ENCODE measurements at places on chromosomes 7 and 10.

- no peak for DNase-seq
Measured at GRCh38 chr10:60803433-60803832, 25.2 kb downstream of the CDK1 start.

DNA sequence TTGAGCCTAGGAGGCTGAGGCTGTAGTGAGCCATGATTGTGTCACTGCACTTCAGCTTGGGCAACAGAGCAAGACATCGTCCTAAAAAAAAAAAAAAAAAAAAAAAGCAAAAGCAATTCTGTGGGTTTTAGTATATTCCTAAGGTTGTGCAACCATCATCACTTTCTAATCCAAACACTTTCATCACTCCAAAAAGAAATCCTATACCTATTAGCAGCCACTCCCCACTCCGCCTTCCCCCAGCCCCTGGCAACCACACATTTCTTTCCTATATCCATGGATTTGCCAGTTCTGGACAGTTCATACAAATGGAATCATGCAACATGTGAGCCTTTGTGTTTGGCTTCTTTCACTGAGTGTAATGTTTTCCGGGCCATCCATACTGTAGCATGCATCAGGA lies 20.4 kb downstream of the ZAN start:
- DNase-seq, result no peak

GRCh38 chr7:144018065-144018464 lies 17.9 kb downstream of the OR6B1 start:
- no peak for DNase-seq

GRCh38 chr10:101146392-101147251 lies 15.5 kb downstream of the TLX1 start:
- no peak for DNase-seq

DNA sequence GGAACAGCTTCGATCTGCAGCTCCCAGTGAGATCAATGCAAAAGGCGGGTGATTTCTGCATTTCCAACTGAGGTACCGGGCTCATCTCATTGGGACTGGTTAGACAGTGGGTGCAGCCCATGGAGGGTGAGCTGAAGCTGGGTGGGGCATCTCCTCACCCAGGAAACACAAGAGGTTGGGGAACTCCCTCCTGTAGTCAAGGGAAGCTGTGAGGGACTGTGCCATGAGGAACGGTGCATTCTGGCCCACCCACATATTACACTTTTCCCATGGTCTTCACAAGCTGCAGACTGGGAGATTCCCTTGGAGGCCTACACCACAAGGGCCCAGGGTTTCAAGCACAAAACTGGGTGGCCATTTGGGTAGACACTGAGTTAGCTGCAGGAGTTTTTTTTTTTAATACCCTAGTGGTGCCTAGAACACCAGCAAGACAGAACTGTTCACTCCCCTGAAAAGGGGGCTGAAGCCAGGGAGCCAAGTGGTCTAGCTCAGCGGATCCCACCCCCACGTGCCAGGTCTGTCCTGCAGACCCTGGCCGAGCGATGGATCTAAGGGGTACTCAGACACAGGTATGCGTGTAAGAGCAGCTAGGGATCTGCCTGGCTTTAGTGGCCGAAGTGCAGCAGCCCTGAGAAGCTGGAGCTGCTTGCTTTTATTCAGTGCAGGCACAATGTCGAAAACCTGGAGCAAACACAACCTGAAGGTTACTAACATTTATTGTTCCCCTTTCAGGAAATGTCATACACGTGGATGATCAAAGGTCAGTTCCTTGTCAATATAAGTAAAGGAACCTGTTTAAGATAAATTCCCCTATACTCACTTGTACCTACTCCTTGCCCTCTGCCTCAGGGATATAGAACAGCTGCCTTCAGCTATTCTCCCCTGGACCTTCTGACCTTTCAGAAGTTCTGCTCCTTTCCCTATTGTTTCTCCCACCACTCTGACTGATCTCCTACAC lies 3.1 kb upstream of the SAMD9 start:
- no peak for DNase-seq

DNA sequence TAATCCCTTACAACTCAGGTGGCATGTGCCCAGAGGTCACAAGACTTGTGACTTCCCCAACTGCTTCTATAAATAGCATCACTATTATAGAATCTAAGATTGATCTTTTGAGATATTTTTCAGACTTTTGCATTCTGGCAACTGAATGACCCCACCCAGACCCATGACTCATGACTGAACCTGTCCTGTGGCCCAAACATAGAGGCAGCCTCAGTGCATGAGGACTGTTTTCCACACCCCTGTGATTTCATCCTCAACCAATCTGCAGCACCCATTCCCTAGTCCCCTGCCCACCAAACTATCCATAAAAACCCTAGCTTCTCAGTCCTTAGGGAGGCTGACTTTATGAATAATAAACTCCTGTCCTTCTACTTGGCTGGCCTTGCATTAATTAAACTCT lies 84.5 kb downstream of the MICU1 start:
- no peak for DNase-seq

DNA sequence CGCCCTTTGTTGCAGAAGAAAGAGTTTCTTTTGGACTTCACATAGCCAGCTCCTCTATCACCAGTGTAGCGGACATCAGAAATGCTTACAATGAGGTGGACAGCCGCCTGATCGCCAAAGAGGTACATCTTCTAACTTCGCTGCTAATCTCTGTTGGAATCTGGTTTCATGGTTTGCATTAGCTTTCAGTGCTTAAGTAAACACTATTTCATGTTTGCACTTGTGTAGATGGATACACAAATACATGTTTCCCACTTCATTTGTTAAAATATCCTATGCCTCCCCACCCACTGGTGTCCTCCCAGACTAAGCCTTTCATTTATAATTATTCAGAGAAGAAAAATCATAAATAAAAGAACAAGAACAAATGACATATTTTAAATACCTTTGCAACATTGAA lies 103.9 kb downstream of the WDFY4 start:
- DNase-seq, result no peak

- DNase-seq, result no peak
Measured at GRCh38 chr10:110162741-110163145, 44.7 kb upstream of the MXI1 start.

GRCh38 chr7:90605055-90605454 lies 8.9 kb downstream of the CDK14 start:
- peak; percentile 69 for DNase-seq

GRCh38 chr10:49426490-49427360 lies 30.8 kb upstream of the DRGX start:
- no peak for DNase-seq

DNA sequence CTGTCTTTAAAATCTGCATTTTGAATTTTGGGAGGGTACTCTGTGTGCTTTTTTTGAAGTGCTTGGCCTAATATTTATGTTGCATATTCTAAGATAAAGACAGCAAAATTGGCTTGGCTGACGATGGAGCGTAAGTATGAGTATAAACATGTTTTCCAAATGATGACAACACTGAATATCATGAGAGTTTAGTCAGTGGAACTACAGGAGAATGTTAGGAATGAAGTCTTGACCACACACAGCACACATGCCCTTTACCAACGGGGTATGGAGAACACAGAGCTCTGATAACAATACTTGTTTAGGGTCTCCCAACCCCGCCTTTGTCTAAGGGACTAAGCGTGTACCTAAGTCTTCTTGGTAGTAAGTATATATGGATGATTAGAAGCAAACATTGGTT lies 253.9 kb upstream of the FZD8 start:
- no peak for DNase-seq

DNA sequence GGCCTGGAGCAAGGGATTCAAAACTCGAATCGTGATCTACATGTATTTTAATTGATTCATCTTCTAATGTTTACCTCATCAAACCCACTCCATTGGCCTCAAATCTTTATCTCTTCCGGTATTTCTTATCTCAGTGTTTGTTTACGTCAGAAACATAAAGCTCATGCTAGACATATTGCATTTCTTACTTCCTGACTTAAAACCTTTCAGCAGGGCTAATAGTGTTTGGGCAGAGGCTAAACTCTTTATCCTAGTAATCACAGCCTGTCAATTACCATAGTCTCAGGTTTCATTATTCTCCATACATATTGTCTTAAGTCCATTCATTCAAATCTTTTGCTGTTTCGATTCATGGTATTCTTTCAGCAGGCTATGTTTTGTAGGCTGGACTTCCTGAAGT lies 81.3 kb upstream of the AGR3 start:
- no peak for DNase-seq

DNA sequence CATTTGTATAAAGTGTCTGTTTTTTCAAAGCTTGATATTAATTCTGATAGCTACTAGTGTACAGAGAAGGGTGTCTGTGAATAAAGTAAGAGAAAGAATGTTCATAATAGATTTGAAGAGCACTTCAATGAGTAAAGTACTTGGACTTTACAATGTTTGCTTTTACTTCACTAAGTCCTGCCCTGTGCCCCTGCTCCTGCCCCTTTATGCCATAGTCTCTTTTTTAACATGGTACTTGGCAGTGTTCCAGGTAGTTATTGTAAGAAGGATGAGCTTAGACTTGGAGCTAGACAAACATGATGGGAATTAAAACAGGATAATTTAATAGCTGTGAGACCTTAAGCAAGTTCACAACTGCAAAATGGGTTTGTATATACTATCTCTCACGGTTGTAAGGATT lies 41.0 kb downstream of the ZEB1 start:
- no peak for DNase-seq

- DNase-seq, result no peak
Measured at GRCh38 chr10:90944749-90945148, 23.9 kb upstream of the ANKRD1 start.

DNA sequence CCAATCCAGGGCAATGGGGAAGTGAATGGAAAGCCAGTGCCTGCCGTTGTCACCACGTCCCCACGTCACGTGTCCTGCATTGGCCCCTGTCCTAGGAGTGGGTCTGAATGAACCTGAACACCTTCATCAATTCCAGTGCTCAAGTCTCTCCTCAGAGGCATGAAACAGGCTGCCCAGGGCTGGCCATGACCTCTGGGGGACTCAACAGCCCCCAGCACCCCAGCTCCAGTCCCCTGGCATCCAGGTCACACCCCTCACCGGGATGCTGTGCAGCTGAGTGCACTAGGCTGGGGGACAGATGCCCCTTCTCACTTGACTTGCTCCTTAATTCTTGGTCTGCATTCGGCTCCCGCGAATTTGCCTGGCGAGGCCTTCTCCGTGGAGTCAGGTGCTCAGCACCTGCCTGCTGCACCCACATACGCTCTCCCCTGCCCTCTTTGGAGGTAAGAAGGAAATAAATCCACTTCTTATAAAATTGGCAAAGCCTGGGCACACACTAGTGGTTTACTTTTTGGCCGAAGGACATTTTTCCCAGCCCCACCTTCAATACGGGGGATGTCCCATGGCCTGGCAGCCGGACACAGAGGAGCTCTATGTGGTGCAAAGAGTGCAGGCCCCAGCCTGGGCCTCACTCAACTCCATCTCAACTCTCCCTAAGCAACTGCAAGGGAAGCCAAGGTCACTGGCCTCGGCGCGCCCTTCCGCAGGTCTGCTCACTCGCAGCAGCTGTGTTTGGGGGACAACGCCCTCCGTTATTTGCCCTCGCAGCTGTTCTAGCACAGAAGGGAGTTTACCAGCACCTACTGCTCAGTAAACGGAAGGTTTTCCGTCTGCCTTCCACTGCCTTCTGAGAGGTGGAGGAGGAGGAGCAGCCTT lies 77.6 kb upstream of the SHH start:
- no peak for DNase-seq

DNA sequence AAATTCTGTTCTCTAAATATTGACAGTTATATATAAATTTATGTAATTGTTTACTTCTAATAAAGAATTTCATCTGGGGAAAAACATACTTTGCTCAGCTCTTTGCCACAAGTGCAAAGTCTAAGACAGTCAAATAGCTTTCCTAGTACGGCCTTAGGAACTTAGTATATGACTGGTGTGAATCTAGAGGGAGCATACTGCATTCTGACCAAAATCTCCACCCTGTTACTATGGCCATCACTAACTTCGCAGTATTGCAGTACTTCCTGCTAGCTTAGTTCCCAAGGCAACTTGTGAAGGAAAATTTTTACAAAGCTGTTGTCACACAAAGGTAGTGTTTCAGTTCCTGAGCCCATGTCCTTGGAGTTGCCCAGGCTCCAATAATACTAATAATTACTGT lies 181.5 kb downstream of the CFTR start:
- DNase-seq, result no peak

- DNase-seq, result no peak
Measured at GRCh38 chr10:2210088-2210487, 472.8 kb upstream of the ADARB2 start.

- no peak for DNase-seq
Measured at GRCh38 chr7:22231806-22232205, 125.1 kb downstream of the RAPGEF5 start.

- DNase-seq, result no peak
Measured at GRCh38 chr7:101628522-101628921, 574 bp downstream of the MYL10 start.

All from NCI-H1694 (cell line).